Vagina (tissue), 2 donors: ENCODE measurements at places on chromosomes 4 and X.

DNA sequence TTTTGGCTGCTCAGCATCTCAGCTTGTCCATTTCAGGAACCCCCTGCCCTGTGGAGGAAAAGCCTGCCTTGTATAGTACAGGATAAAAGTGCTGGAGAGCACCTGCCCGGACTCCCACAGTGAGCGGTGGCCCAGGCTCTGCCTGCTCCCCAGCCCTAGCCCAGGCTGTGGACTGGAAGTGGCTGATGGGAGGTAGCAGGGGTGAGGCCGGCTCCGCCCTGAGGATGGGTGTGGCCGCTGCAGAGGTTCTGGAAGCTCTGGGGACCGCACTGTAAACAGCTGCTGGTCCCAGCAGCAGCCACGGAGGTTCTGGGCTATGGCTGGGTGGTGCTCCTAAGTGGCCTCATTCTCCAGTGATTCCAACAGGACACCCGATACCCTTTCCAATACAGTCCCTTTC lies 56.6 kb upstream of the HELT start:
- DNase-seq = peak; percentile 61

DNA sequence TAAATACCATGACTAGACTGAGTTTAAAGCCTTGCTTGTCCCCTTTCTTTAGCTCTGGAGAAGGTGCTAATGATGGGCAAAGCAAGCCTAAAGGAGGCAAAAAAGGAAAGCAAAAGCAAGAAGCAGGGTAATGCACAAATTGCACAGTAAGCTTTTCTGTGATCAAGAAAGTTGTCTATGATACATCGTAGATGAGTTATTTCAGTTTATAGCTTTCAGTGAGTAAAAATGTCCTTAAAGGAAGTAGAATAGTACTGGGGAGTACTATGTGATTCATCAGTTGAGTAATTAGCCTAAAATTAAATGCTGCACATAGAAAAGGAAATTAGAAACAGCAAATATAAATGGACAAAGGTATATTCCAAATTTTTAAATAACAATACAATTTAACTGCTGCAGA lies 50.2 kb upstream of the PDE5A start:
- no peak for DNase-seq

DNA sequence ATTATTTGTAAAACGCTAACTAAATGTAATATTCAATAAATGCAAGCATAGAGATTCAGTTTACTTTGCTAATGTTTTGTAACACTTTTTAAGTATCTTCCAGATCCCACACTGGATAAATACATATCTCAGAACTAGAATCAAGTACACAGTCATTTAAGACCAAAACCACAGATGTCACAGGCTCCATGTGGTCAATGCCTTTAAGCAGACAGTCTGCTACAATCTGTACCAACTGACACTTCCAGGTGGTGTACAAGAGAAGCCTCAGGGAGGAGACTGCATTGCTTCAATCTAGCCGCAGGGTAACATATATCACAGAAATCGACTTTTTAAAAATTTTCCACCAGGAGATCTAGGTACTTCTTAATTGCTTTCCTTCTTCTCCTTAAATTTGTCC lies 229.6 kb upstream of the DIAPH2 start:
- no peak for DNase-seq

DNA sequence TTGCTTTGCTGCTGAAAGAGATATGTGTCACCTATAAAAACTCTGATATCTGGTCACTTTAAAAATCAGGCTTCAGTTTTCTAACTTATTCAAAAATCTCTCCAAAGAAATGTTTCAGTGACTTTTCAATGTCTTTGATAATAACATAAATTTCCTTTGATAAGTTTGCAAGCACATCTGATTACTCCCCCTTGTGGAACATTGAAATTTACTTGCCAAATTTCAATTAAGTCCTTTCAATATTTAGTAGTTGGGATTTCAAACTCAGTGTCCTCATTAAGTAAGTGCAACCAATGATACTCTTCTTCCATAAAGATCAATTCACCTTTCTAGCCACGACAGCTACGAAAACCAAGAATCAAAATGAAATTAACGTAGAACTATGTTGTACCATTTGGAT lies 151.3 kb upstream of the FAM47C start:
- no peak for DNase-seq

- no peak for DNase-seq
These were observed 111.1 kb downstream of the ADRA2C start for GRCh38 chr4:3877236-3877635.

- no peak for DNase-seq
These were observed 206.7 kb downstream of the SHROOM3 start for GRCh38 chr4:76641758-76642157.

DNA sequence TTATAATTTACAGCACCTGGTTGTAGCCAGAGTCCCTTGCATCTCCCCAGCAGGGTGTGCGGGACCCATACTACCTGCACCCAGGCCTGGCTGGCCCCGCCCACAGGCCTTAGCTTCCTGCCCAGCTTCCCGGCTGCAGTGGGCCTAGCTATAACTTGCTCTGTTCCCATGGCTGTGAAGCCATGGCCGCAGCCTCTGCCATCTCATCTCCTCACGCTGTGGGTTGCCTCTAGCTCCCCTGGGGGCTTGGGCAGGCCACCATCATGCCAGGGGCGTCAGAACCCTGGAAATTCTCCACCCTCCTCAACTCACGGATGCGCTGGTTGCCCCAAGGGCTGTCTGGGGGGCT lies 26.1 kb upstream of the SORBS2 start:
- DNase-seq = no peak

- no peak for DNase-seq
These were observed 190.6 kb downstream of the CEP135 start for GRCh38 chr4:56139241-56139827.
